Stimulated activated CD4-positive, alpha-beta T cell treated with anti-CD3 and anti-CD28 coated beads, Interleukin-2, amount 100 ng/mL, for 24 hours (primary cell): ENCODE measurements at places on chromosomes 7 and 10.

- no peak for DNase-seq
Observed at GRCh38 chr7:69095649-69096048, 502.6 kb upstream of the AUTS2 start.

DNA sequence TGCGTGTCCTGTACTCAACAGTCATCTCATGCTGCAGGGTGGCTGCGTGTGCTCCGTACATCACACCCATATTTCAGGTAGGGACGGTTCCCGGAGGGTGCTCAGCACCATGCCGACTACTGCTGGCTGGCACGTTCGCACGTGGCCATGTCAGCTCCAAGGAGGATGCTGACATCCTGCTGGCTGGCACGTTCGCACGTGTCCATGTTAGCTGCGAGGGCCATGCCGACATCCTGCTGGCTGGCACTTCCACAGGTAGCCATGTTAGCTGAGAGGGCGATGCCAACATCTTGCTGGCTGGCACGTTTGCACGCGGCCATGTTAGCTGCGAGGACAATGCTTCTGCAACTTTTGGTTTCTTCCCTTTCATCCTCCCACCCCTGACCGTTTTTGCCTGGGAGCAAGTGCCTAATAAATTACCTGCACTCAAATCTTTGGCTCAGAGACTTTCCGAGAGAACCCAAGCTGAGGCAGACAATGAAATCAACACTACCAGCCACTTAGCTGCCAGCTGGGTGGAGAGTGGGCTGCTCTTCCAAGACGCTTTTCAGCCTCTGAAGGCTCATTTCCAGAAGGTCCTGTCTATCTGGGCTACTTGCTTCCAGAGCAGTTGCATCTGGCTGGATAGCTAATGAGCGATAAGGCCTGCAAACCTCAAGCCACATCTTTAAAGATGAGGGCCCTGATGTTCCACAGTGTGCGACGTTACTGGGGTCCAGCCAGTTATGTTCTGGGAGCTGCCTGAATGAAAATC, 104.6 kb downstream of the WDR37 start:
- DNase-seq: no peak

DNA sequence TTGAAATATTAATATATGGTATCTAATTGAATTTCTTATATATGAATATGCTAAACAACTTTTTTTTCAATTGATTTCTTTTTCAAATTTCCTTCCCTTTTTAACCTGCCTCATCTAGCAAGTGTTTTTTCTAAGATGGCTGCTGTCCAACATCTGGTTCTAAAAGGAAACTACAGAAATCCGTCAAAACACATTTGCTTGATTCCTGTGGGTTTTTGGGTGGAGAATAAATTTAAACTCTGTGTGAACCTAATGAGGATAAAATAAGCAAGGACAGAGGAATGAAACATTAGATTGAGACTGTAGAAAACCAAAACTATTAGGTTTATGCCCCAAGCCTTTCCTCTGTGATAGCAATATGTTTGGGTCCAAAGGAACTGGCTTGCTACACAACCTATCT, 75.5 kb upstream of the STARD3NL start:
- DNase-seq: no peak

GRCh38 chr10:62979921-62980320, 153.2 kb upstream of the NRBF2 start:
- DNase-seq: no peak
